ENCODE measurements at places on chromosomes 5 and 9. TPM values are rescaled to one million over a fixed set of nuclear protein-coding genes. Genes with fewer than 3 reads are reported as not detected.

Gene RNF180
- total RNA-seq: 10.9 TPM

DNA sequence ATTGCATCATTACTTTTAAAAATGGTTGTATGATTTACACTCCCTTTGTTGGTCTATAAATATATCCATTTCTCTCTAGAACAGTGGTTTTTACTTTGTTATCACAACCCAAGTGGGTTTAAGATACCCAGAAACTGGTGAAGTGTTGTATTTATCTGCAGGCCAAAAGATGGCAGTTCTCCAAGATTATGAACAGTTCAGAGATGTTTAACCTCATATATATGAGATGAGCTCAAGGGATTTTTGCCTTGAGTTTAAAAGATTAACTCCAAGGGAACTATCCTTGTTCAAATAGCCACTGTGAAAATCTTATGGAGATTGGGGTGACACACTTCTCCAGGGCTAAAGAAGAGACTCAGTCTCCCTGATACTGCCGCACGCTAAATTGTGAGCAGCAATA, 572.6 kb downstream of the TLE4 start:
- peaks cover 4% of the 10 kb centered on the region for H3K4me1 ChIP-seq
- no peak overlapping the region for H3K4me3 ChIP-seq
- H3K27me3 ChIP-seq: peaks cover 20% of the 10 kb centered on the region
- no peak for DNase-seq
- H3K36me3 ChIP-seq: no peaks in the 10 kb centered on the region
- no peak overlapping the region for H3K27ac ChIP-seq

DNA sequence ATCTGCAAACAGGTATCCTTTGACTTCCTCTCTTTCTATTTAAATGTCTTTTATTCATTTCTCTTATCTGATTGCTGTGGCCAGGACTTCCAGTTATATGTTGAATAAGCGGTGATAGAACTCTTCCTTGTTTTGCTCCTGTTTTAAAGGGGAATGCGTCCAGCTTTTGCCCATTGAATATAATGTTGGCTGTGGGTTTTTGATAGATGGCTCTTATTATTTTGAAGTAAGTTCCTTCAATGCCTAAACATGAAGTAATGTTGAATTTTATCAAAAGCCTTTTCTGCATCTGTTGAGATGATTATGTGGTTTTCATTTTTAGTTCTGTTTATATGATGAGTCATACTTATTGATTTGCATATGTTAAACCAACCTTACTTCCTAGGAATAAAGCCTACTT, 300.5 kb upstream of the CTNND2 start:
- no peaks in the 10 kb centered on the region for H3K36me3 ChIP-seq
- H3K27ac ChIP-seq: no peak overlapping the region
- H3K4me3 ChIP-seq: no peak overlapping the region
- H3K27me3 ChIP-seq: no peaks in the 10 kb centered on the region
- no peak for DNase-seq

Gene DIPK1B
- 51.3 TPM for total RNA-seq

DNA sequence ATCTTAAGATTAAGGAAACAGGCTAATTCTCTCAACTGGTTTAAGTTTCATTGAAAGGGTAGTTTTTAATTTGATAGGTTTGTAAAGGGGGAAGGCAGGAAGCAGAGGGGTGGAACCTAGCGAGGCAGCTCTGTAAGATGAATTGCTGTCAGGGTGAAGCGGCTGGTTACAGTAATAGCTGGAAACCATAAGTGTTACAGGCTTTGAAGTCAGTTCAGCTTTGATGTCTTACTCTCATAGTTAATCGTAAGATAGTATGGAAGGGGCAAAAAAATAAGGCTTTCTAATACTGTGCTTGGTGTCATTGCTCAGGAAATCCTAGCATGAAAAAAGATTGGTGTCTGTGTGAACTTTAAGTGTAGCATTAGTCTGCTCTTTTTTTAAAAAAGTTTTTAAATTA, 20.3 kb downstream of the POU5F2 start:
- H3K4me3 ChIP-seq: no peak overlapping the region
- H3K27ac ChIP-seq: no peak overlapping the region
- no peaks in the 10 kb centered on the region for H3K27me3 ChIP-seq
- no peaks in the 10 kb centered on the region for H3K36me3 ChIP-seq

GRCh38 chr9:129650680-129651235, 8.8 kb upstream of the ASB6 start:
- H3K36me3 ChIP-seq: no peaks in the 10 kb centered on the region
- H3K4me1 ChIP-seq: peaks cover 13% of the 10 kb centered on the region
- peaks cover 16% of the 10 kb centered on the region for H3K27me3 ChIP-seq
- H3K4me3 ChIP-seq: no peak overlapping the region

GRCh38 chr5:173742432-173742816, 126.0 kb upstream of the BOD1 start:
- DNase-seq: no peak
- no peaks in the 10 kb centered on the region for H3K36me3 ChIP-seq
- H3K27ac ChIP-seq: no peak overlapping the region
- peaks cover 19% of the 10 kb centered on the region for H3K4me1 ChIP-seq
- H3K4me3 ChIP-seq: no peak overlapping the region

Gene REEP2
- total RNA-seq: 20.0 TPM
